ENCODE measurements at places on chromosomes 13 and 19.

DNA sequence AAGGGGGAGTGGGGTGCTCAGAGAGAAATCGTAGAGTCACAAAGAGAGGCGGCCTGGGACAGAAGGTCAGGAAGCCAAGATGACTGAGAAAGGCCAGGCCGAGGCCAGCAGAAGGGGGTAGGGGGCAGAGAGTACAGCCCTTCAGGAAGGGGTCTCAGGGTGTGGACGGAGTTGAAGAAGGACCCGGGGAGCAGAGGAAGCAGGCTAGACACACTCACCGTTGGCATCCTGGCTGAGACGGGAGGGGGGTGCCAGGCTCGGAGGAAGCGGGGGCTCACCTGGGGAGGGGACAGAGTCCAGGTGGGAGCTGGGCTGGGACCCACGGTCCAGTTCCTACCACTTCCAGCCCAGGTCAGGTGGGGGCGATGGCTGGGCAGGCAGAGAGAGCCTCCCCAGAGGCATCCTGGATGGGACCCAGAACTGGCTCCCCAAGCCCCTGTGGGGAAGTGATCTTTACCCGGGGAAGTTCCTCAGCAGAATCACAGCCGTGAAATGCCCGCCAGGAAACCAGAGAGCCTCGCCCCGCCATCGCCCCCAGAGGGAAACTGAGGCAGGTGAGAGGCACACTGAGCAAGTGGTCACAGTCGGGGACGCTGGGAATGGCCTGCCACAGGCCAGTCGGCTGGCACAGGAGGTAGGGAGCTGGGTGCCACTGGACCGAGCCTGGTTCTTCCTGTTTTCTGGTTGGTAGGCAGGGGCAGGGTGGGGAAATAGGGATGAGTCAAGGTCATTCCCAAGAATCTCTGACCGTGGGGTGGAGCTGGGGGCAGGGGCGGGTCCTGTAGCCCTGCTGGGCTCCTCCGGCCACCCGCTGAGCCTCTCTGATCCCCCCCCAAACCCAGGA, 1.4 kb downstream of the MATK start:
- peak; percentile 85 for DNase-seq

GRCh38 chr19:53537121-53537520, 824 bp upstream of the ZNF331 start:
- DNase-seq, result no peak

- DNase-seq, result no peak
Observed at GRCh38 chr13:110216398-110217041, 90.4 kb downstream of the COL4A1 start.

- DNase-seq, result no peak
Observed at GRCh38 chr13:24179486-24179850, 18.9 kb downstream of the SPATA13 start.

GRCh38 chr13:25906191-25906661, 145.6 kb downstream of the SHISA2 start:
- no peak for DNase-seq

- DNase-seq, result no peak
Observed at GRCh38 chr13:28620011-28620830, 38.7 kb upstream of the POMP start.

GRCh38 chr19:33240181-33240771, 14.6 kb upstream of the SLC7A10 start:
- no peak for DNase-seq

DNA sequence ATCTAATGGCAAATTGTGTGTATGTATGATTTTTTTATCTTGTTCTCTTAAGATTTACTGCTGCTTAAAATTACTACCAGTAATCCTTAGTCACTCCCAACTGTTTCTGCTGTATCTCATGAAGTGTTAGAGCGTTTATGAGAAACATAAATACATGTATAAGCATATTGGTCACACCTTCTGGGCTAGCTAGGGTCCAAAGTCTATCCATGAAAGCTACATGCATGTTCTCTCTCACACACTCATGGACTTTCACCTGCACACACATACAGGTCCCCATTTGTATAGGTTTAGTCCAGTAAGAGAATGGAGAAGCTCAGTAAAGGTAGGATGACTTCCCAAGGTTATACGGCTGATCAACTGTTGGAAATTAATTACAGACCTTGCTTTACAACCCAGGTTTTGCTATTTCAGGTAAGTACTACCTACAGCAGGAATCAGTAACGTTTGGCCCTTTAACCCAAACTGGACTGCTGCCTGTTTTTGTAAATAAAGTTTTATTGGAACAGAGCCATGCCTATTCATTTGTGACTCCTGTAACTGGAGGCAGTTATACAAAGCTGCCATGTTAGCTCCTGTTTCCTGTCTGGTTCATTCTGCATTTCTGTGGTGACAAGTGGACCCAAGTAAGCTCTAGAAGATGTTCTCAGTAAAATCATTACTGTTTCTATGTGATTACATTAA, 15.3 kb downstream of the METTL21C start:
- no peak for DNase-seq

DNA sequence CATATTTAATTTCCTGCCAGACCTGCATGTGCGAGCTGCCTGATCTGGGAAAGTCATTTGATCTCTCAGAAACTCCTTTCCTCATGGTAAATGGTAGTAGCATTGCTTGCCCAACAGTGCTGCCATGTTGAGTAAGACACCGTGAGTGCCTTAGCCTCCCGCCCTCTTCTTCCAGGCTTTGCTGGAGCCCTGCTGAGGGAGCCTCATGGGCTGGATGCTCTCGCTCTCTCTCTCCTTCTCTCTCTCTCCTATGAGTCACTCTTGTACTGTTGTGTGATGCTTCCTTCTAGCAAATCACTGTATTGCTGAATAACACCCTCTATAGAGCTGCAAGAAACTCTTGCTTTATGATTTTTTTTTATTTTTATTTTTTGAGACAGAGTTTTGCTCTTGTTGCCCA, 365.5 kb downstream of the UQCRFS1 start:
- no peak for DNase-seq

DNA sequence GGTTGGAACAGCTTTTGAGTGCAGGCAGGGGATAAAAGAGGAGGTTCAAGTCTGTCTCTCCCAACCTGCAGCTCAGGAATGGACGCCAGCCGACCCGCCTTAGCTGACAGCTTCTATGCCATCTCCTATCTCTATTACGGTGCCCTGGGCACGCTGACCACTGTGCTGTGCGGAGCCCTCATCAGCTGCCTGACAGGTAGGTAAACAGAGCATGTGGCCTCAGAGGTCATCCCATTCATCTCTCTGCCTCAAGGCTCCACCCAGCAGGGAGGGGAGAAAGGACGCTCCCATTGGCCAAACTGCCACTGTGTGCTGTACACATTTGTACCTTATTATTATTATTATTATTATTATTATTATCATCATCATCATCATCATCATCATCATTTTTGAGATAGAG, 16.5 kb downstream of the SLC5A5 start:
- DNase-seq, result no peak

GRCh38 chr19:42596391-42597072, 1.8 kb upstream of the CEACAM8 start:
- peak; percentile 59 for DNase-seq

DNA sequence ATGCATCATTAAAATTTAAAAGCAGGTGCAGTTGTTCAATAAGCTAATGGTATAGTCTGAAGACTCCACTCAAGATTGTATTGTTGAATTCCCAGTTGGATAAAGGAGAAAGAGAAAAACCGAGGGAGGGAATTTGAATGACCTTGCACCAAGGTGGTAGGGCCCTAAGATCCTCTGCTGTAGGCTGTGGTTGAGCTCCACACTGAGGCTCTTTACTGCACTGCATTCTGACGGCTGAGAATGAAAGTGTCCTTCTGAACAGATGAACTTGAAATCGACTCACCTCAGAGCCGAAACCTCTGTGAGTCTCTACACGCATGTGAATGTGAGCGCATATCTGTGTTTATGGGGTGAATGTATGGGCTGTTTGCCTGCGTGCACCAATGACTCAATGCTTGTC, 388.9 kb upstream of the DACH1 start:
- no peak for DNase-seq

DNA sequence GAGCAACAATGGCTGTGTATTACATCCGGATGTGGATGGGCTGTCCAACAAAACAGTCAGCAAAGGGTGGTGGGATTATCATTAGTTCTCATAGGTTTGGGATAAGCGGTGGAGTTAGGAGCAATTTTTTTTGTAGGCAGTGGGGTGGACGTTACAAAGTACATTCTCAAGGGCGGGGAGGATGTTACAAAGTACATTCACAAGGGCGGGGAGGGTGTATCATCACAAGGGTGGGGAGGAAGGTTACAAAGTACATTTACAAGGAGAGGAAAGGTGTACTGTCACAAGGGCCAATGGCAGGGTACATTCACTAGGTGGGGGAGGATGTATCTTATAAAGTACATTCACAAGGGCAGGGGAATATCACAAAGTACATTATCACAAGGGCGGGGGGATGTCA, 20.8 kb upstream of the ZNF561 start:
- DNase-seq, result no peak

GRCh38 chr19:33476151-33476707, 45.4 kb downstream of the PEPD start:
- DNase-seq, result no peak

- DNase-seq, result peak; percentile 69
Observed at GRCh38 chr13:27174766-27175455, 3.3 kb upstream of the USP12 start.

GRCh38 chr13:44906230-44906629, 83.0 kb downstream of the NUFIP1 start:
- no peak for DNase-seq

DNA sequence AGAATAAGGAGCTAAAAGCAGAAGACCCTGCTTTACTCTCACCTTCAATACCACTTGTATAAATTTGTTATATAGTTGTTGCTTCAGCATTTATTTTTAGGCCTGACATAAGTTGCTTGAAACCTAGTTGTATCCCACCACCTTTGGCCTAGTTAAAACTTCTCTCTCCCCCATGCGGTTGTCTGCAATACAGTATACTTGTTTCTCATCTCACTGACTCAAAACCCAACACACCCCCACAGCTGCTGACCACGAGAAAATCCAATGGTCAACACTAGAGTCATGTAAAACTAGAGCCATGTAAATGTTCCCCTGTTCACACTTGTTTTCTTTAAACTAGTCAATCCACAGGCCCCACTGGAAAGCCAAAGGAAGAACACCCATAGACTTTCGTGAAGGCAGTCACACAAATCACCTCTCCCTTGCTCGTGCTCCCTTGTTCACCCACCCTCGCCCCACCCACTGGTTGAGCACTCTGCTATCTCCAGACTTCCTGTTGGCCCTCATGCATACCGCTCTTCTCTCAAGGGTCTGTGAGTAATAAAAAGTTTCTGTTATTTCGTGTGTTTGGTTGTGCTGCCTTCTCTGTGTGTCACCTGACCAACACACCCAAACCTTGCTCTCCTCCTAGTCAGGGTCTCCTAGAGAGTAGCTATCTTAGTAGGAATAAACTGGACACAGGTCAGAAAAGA, 12.9 kb upstream of the CCDC169 start:
- DNase-seq, result peak; percentile 22

GRCh38 chr19:2271234-2272103, 10.5 kb downstream of the PEAK3 start:
- DNase-seq, result peak; percentile 74

DNA sequence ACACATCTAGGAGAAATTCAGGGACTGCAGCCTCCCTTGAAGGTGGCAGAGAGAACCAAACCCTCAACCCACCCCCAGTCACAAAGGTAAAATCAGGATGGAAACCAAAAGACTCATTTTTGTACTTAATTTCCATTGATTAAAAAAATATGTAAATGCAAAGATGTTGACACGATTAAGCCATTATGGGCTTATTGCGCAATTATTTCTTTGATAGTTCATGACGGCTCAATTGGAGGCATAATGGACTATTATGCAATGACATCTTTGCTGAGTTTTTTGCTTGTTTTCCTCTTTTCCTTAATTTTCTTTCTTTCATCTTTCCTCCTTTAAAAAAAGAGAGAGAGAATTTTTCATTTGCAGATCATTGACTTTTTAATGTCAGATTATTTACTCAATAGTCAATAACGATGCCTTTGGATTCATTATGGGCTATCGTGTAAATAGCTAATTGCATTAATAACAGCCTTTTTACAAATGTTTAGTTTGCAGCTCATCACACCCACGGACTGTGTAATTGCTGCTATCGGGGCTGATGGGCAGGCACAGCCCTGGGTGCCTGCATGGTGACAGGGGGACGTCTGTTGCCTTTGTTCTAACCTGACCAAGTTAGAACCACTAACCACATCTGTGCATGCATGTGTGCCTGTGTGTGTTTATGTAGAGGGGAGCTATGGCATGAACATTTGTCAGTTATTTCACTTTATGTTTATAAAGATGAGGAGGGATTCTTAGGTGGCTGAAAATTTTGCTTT, 482.4 kb upstream of the TSHZ3 start:
- no peak for DNase-seq

- no peak for DNase-seq
Observed at GRCh38 chr13:75461314-75461713, 20.7 kb downstream of the TBC1D4 start.

DNA sequence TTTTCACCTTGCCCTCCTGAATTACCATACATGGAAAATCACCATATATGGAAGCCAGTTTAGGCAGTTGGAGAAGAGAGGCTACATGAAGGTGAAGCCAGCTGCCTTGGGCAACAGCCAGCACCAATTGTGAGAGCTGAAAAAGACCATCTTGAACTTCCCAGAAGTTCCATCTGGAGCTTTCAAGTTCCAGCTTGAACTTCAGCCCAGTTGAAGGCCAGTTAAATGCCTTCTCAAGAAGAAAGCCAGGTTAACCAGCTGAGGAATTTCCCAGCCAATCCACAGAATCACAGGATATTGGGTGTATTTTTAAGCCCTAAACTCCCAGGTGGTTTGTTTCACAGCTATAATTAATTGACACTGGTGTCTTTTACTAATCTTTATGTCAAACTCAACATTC, 713.6 kb upstream of the MIR17HG start:
- DNase-seq, result no peak

DNA sequence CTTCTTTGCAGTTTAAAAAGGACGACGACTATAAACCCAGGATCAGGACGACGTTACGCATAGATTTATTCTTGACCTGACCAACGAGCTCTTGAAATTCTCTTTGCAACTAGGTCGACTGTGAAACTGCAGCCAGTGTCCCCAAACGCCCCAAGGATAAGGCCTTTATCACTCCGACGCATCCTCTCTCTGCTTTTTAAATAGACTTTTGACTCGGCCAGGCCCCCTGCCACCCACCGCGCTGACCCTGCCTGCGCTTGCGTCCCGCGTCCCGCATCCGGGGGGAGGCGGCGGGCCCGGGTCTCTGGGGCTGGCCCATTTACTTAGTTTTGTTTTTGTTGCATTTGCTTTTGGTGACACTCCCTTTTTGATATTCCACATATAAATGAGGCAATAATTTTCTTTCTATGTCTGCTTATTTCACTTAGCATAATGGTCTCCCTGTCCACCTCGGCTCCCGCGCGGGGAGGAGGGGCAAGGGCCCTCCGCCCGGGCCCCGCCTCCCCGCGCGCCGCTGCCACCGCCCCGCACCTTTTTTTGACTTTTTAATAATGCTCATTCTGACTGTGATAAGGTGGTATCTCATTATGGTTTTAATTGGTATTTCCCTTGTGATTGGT, 17.4 kb downstream of the RB1 start:
- DNase-seq, result no peak

GRCh38 chr13:32036757-32037156, 5.2 kb downstream of the FRY start:
- DNase-seq, result no peak

GRCh38 chr13:44300895-44301638, 72.6 kb upstream of the SERP2 start:
- DNase-seq, result peak; percentile 78
